Activated CD8-positive, alpha-beta T cell treated with anti-CD3 and anti-CD28 coated beads for 36 hours (primary cell): ENCODE measurements at places on chromosomes 16 and 17. TPM values are rescaled to one million over a fixed set of nuclear protein-coding genes. Genes with fewer than 3 reads are reported as not detected.

The MC1R gene
- 2.5 TPM for total RNA-seq

The CD300E gene
- not detected for total RNA-seq

The BRIP1 gene
- total RNA-seq, result 14.5 TPM

The ATP2A1 gene
- total RNA-seq, result 2.5 TPM

The CD300LF gene
- total RNA-seq, result not detected

The UTP4 gene
- total RNA-seq, result 112 TPM

The NHLRC4 gene
- total RNA-seq, result 0.72 TPM

The PABPN1L gene
- total RNA-seq, result not detected

The OR1D5 gene
- not detected for total RNA-seq

The SKAP1 gene
- total RNA-seq, result 73.9 TPM

The RAP1GAP2 gene
- 0.31 TPM for total RNA-seq

The TMIGD1 gene
- not detected for total RNA-seq

The KIF18B gene
- total RNA-seq, result 40.3 TPM

The PLA2G10 gene
- not detected for total RNA-seq

The TBX2 gene
- not detected for total RNA-seq

The NACA2 gene
- total RNA-seq, result not detected

The JPT1 gene
- total RNA-seq, result 203 TPM

The UMOD gene
- not detected for total RNA-seq

The HSPB9 gene
- total RNA-seq, result not detected

The ADORA2B gene
- 4.2 TPM for total RNA-seq

The ZNF205 gene
- not detected for total RNA-seq

The CYB5D1 gene
- 16.2 TPM for total RNA-seq

The MYL11 gene
- 1.2 TPM for total RNA-seq

The DOK4 gene
- total RNA-seq, result 4.6 TPM

The SLC46A1 gene
- 3.1 TPM for total RNA-seq

The GP2 gene
- total RNA-seq, result not detected

The KRT27 gene
- not detected for total RNA-seq

The TBC1D28 gene
- total RNA-seq, result not detected

The SULT1A2 gene
- total RNA-seq, result 0.81 TPM

The GRAP gene
- 12.2 TPM for total RNA-seq

The EVI2B gene
- total RNA-seq, result 15.0 TPM

The KRT33A gene
- not detected for total RNA-seq

The C17orf113 gene
- 0.72 TPM for total RNA-seq

The ANKRD40CL gene
- total RNA-seq, result not detected

The ITGAL gene
- total RNA-seq, result 285 TPM

The CORO1A gene
- total RNA-seq, result 1,151 TPM

The HCRT gene
- not detected for total RNA-seq

The ACSM3 gene
- total RNA-seq, result 16.6 TPM

The DPEP3 gene
- 0.25 TPM for total RNA-seq

The CCNF gene
- 43.5 TPM for total RNA-seq

The AOC3 gene
- total RNA-seq, result 2.0 TPM

The CAVIN1 gene
- total RNA-seq, result 1.8 TPM

The RRAD gene
- total RNA-seq, result 1.1 TPM

The GSPT1 gene
- total RNA-seq, result 204 TPM

The KRTAP4-9 gene
- not detected for total RNA-seq

The PDPR gene
- total RNA-seq, result 19.5 TPM

The SYT17 gene
- total RNA-seq, result not detected

The TP53TG3D gene
- 0.36 TPM for total RNA-seq

The KRTAP4-1 gene
- total RNA-seq, result not detected

The GSDMA gene
- 1.6 TPM for total RNA-seq
